ENCODE measurements at places on chromosomes 4 and X. TPM values are rescaled to one million over a fixed set of nuclear protein-coding genes. Genes with fewer than 3 reads are reported as not detected.

GRCh38 chr4:133147921-133148689, 989 bp upstream of the PCDH10 start:
- no peak for DNase-seq

- DNase-seq: no peak
Measured at GRCh38 chrX:69718102-69718501, 102.2 kb downstream of the EDA start.

FAM184B gene
- 0.02 TPM for total RNA-seq

GRCh38 chr4:15948826-15949225, 10.3 kb upstream of the FGFBP1 start:
- no peak for DNase-seq

DNA sequence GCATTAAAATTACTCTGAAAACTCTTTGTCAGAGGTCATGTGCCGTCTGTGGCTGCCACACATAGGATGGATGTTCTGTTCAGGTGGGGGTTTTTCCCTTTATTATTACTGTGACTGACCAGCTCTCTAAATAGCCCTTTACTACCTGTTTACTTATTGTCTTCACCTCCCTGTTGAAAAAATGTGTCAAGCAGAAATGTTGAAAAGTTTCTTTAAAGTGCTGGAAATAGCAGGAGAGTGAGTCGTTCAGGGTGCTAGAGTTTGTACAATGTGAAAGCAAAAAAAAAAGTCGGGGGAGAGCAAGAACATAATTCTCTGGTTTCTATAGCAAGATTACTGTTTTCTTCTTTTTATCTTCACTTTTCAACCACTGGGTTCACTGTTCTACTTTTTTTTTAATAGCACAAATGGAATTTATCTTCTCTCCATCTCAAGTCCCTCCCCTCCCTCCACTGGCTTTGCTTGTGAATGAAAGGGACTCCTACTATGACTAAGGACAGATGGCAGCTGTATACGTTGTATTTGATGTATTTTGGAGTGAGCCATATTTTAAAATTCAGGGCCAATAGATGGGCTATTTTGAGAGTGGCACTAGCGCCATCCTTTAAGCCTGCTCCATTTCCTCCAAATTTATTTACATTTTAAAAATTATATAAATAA, 33.3 kb downstream of the ARX start:
- no peak for DNase-seq

DNA sequence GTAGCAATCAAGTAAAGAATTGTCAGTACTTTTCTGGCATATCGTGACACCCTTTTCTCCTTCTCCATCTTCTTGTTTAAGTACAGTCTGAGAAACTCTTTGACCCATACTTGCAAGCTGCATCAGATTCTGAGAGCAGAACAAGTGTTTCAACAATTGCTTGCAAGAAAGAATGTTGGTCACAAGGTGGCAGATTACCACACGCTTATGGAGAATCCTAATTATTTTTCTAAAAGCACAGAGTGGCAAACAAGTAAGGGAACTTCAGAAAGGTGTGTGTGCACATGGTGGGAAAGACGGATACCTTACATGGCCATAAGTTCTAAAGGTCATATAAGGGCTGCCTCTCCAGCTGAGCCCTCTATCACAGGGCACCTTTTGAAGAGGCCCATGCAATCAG, 136.4 kb upstream of the FGF13 start:
- no peak for DNase-seq

DNA sequence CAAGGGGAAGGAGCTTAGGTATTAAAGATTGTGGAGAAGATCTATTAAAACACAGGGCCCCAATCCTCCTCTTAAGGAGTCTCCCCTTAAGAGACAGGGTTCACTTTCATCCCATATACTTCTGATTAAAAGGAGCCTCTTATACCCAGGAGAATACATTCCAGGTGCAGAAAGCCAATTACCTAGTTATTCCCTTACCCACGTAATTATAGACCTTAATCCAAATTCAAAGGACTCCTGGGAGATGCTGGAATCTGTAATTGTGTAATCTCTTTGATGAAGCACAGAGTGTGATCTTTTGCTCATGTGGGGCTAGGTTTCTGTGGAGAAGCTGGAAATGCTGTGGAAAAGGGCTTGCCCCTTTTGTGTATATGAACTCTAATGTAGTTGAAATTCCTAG, 1.4 kb upstream of the SEC24B start:
- DNase-seq: no peak

MAGIX gene
- total RNA-seq: 0.53 TPM

DNA sequence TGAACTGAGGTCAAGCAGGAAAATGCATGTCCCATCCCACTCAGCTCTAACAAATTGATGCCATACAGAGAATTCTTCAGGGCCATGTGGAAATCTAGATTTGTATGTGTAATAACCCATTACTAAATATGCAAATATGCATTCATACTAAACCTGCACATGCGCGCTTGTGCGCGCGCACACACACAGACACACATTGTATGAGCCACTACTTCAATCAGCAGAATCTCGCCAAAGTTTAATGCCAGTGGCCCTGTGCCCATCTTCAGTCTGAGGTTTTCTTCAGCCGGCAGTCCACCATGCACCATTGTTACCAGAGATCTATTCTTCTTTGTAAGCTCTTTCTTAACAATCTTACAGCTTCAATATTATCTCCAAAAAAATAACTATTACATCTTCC, 276.4 kb downstream of the PDGFC start:
- no peak for DNase-seq

- peak; percentile 34 for DNase-seq
Measured at GRCh38 chr4:154877110-154877760, 96.2 kb downstream of the RBM46 start.

EIF2S3 gene
- total RNA-seq: 312 TPM

DNA sequence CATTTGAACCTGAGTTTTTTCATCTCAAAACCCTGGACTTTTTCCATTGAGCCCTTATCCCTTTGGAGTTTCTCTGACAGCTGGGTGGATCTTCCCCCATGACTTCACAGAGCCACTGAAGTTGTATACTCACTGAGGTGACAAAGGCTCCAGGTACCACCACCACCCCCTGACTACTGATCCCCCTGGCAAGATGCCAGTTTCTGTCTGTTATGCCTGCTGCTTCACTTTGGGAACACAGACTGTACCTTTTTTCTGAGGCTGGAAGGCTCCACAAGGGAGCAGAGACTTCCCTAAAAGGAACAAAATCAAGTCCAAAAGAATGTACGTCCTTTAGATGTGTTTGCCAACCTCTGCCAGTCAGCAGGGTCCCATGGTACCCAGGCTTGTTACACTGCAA, 160.3 kb upstream of the JADE1 start:
- no peak for DNase-seq

ELF2 gene
- total RNA-seq: 51.2 TPM

DNA sequence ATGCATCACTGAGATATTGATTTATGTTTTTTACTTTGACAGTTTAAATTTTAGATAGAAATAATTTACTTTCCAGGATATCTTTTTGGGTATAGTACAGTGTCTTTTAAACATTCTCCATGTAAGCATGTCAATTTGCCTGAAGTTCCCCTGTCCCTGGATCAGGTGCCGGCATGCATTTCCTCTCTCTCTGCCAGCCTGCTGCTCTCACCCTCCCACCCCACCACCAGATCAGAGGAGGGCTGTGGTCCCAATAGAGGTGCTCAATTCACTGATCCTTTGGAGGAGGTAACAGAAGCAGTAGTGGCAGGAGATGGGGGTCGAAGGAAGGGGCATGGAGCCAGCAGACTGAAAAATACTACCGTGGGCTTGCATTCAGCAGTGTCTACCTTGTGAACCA, 28.3 kb upstream of the DSPP start:
- DNase-seq: no peak

- no peak for DNase-seq
Measured at GRCh38 chr4:68021185-68021584, 57.9 kb upstream of the TMPRSS11A start.

DNA sequence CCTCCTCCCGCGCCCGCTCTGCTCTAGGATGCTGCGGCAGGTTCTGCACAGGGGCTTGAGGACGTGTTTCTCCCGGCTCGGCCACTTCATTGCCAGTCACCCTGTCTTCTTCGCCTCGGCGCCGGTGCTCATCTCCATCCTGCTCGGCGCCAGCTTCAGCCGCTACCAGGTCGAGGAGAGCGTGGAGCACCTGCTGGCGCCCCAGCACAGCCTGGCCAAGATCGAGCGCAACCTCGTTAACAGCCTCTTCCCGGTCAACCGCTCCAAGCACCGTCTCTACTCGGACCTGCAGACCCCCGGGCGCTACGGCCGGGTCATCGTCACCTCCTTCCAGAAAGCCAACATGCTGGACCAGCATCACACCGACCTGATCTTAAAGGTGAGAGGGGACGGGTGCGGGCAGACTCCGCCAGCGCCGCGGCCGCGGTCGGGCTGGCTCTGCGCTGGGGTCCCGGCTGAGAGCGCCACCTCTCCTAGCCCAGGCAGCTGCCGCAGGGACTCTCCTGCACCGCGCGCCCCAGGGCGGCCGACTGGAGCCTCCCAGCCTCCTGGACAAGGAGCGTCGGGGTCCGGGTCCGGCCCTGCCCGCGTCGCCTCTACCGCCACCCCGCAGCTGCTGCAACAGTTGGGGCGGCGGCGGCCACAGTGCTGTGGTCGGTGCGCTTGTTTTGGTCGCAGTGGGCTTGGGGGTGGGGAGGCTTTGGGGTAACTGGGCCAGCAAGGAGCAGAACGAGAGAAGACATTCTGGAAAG, at the start of gene PTCHD1:
TSS of gene PTCHD1 (plus strand) at position 2 of the 752 bp plus-strand sequence. CDS start at position 29, 27 bp downstream.
- no peak for DNase-seq

GRCh38 chr4:10722957-10723356, 38.4 kb upstream of the CLNK start:
- DNase-seq: no peak

DNA sequence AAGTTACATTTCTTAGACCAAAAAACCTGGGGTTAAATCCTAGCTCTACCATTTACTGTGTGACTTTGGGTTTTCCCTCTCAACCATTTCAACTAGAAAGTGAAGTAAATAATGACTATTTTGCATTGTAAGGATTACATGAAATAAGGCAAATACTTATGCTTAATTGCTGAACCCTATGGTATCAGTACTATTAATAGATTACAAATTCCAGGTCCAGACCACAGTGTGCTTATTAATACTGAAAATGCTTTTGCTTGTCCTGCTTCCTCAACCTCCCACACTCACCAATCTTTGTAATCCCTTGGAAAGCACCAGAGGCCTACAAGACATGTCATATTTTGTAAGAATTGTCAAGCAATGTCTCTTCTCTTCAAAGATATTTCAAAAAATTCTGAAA, 456.5 kb downstream of the SPOCK3 start:
- DNase-seq: no peak

BRS3 gene
- not detected for total RNA-seq

- no peak for DNase-seq
Measured at GRCh38 chrX:118983513-118983912, 9.1 kb downstream of the LONRF3 start.

FGA gene
- total RNA-seq: not detected

RAB33A gene
- not detected for total RNA-seq

CFAP47 gene
- total RNA-seq: not detected

DMRTC1B gene
- not detected for total RNA-seq

DNA sequence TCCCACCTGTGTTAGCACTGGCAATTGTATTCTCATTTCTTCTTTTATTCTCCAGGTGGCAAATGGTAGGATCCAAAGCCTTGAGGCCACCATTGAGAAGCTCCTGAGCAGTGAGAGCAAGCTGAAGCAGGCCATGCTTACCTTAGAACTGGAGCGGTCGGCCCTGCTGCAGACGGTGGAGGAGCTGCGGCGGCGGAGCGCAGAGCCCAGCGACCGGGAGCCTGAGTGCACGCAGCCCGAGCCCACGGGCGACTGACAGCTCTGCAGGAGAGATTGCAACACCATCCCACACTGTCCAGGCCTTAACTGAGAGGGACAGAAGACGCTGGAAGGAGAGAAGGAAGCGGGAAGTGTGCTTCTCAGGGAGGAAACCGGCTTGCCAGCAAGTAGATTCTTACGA, 176.9 kb downstream of the PTTG2 start:
- DNase-seq: no peak

GRCh38 chr4:59341506-59341905, 1858.6 kb upstream of the ADGRL3 start:
- DNase-seq: no peak

- DNase-seq: peak; percentile 16
Measured at GRCh38 chr4:67918428-67918827, 34.6 kb upstream of the TMPRSS11D start.

DNA sequence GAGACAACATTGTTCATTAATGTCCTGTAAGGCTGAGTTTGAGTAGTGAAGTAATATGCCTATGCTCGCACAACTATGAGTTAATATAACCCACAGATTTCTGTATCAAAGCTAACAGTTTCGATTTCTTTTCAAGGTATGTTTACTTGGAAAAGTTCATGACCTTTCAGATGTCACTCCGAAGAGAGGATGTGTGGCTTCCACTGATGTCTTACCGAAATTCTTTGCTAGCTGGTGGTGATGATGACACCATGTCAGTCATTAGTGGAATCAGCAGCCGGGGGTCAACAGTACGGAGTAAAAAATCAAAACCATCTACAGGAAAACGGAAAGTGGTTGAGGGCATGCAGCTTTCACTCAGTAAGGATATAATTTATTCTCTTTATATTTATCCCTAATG, 124.9 kb downstream of the STAG2 start:
- no peak for DNase-seq

- no peak for DNase-seq
Measured at GRCh38 chr4:80229590-80229989, 32.3 kb downstream of the PRDM8 start.

SSX2B gene
- not detected for total RNA-seq

GRCh38 chr4:141605425-141605856, 30.9 kb upstream of the IL15 start:
- DNase-seq: no peak

All from SJCRH30 (cell line).